ENCODE measurements at places on chromosomes 1 and 21. TPM values are rescaled to one million over a fixed set of nuclear protein-coding genes. Genes with fewer than 3 reads are reported as not detected.

GRCh38 chr21:44927587-44928461, 7.1 kb upstream of the ITGB2 start:
- peak; percentile 92 for DNase-seq

- DNase-seq: no peak
Measured at GRCh38 chr1:202843081-202843480, 32.3 kb downstream of the PCAT6 start.

Gene S100A12
- total RNA-seq: not detected

- no peak for DNase-seq
Measured at GRCh38 chr1:220890602-220891001, 11.4 kb downstream of the HLX start.

DNA sequence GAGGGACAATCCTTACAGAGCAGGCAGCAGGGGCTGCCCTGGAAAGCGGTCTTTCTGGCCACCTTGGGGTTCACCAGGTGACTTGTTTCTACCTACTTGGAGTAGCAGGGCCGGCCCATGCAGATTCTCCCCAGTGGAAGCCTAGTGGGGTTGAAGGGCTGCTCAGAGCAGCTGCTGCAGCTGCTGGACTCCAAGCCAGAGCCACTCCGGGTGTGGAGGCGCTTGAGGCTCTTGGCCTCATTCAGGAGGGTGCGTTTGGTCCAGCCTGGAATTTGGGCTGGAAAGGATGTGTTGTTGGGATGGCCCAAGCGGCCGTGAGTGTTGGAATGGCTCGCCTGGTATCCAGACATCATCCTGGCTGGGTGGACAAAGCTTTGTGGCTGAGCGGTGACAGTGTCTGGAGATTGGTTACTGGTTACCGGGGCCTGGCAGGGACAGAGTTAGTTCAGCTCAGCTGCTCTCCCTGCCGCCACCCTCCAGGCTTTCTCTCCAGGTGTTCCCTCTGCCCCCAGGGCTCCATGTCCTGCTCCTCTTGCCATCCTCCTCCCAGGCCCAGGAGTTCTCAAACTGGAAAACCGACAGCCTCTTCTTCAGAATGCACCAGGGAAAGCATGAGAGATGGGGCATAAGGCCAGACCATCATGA, 14.2 kb upstream of the HSPG2 start:
- no peak for DNase-seq

DNA sequence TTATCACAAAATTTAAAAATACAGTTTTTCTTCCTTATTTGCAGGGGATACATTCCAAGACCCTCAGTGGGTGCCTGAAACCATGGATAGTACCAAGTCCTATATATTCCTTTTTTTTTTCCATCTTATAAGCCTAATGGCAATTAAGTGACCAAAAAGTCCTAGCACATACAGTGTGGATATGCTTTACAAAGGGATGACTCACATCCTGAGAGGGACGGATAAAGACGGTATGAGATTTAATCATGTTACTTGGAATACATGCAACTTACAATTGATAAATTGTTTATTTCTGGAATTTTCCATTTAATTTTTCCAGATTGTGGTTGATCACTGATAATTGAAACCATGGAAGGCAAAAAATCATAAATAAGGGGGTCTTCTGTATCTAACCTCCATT, 181.2 kb upstream of the BRINP3 start:
- no peak for DNase-seq

DNA sequence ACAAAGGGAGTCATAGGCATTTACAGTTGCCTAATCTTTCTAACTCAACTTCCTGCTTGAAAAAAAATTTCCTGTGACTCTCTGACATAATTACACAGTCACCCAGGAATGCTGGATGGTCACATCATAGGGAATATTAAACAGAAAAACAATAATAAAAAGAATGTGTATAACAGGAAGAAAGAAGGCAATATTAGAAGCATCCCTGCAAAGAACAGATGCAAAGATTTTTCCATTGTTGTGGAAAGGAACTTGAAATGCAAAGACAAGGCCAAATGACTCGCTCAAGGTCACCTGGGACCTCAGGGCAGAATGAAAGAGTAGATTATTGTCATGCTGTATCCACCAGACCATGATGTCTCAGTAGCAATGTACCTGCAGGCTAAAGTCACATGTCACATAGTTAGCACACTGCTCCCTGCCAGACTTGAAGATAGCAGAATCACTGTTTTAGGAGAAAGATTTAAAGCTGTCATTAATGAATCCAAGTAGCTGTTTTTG, 184.3 kb downstream of the CYYR1 start:
- DNase-seq: no peak

DNA sequence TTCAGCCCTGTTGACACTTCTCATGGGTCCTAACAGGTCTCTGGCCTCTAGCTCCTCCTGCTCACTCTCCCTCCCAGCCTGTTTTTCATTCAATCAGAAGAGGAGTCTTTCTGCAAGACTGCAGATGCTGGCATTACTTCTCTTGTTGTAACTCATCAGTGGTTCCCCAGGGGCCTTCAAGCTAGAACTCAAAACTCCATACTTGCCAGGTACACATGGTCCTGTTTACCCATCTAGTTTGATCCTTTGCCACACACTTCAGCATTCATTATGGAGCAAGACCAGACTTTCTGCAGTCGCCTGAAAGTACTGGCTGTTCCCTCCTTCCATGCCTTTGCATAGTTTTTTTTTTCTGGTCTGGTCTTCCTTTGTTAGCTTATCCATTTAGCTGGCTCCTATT, 47.9 kb downstream of the SERBP1 start:
- DNase-seq: no peak

Gene TMEM269
- total RNA-seq: not detected

- no peak for DNase-seq
Measured at GRCh38 chr1:236016083-236016482, 48.8 kb downstream of the NID1 start.

Gene KCNJ9
- total RNA-seq: not detected

- DNase-seq: no peak
Measured at GRCh38 chr1:78005755-78006154, 1.0 kb downstream of the DNAJB4 start.

Gene PRDM15
- 11.4 TPM for total RNA-seq

Gene HES4
- 3.0 TPM for total RNA-seq

DNA sequence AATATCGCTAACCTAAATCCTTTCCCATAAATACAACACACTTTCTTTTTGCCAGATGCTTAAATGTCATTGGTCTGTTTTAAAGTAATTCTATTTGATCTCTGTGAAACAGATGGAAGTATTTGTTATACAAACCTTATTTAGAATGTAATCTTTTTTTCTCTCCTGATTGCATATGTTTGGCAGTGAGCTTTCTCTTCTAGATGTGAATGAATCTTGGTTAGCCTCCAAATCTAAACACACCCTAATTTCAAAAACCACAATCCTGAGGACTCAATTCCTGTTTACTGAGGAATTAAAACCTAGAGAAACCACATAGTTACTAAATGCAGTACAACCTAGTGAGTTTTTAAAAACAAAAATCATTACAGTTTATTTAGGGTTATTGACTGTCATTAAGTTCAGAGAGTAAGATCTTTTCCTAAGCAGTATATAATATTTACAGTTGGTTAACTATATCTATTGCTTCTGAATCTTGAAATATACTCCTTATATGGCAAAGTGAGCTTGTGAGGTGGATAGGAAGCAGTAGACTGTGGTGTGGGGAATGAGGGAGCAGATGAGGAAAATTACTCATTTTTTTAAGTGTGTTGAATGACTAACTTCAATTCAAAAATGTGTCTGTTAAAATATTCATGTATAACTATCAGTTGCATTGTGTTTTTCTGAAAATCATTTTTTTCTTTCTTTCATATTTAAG, 218.7 kb downstream of the FMN2 start:
- DNase-seq: no peak

- no peak for DNase-seq
Measured at GRCh38 chr1:218673170-218673569, 328.0 kb downstream of the TGFB2 start.

GRCh38 chr1:63730211-63730610, 43.6 kb upstream of the ROR1 start:
- DNase-seq: no peak
